Activated naive CD4-positive, alpha-beta T cell treated with anti-CD3 and anti-CD28 coated beads for 36 hours (primary cell): ENCODE measurements at places on chromosomes 16 and 17.

- no peak for DNase-seq
Measured at GRCh38 chr17:73323409-73324159, 11.8 kb upstream of the CDC42EP4 start.

- no peak for DNase-seq
Measured at GRCh38 chr16:28880589-28880915, 2.3 kb downstream of the ATP2A1 start.

GRCh38 chr17:8119581-8120519 is 1.5 kb upstream of the ALOXE3 start:
- peak; percentile 97 for DNase-seq

DNA sequence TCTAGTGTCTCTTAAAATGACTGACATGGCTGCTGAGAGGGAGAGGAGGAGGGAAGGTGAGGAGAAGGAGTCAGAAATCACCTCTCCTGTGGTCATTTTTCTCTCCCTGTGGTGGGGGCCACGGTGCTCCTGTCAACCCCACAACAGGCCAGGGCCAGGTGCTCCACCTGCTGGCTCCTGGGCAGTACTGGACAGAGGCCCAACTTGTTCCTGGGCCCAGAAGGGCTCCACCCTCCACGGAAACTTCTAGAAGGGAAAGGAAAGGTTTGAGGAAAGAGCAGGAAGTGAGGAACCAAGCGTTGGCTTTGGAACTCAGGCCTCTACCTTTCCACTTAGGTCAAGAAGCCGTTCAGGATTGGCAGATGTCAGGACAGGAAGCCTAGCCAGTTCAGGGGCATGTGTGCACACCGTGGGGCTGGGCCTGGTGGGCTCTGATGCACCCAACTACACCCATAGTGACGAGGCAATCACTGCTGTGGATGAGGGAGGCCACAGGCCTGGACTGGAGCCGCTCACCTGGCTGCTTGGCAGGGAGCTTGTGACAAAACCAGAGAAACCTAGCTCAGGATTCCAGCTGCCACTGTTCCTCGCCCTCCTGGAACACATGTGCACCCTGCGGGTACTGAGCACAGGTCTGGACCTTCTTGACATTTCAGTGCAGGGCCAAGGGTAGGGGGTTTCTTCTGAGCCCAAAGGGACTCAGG is 36.1 kb downstream of the WNT3 start:
- peak; percentile 38 for DNase-seq

DNA sequence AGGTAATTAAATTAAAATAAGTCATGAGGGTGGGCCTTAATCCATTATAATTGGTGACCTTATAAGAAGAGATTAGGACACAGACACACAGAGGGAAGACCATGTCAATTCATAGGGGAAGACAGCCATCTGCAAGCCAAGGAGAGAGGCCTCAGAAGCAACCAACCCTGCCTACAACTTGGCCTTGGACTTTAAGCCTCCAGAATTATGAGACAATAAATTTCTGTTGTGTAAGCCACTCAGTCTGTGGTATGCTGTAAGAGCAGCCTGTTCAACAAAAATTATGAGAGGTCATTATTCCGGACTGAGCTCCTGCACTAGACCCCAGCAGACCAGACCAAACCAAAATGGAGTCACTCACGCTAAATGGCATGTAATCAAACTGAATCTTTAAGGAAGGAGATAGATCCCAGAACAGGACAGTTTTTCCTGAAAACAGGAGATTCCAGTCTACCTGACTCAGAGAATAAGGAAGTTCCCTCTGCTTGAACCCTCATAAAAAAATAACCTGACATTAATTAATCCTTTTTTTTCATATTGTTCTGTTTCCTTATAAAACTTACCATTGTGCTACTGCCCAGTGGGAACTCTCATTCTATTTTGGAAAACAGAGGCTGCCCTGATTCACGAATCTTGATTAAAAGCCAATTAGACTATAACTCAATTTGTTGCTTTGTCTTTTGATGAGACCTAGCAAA is 74.3 kb downstream of the DNAH3 start:
- no peak for DNase-seq

DNA sequence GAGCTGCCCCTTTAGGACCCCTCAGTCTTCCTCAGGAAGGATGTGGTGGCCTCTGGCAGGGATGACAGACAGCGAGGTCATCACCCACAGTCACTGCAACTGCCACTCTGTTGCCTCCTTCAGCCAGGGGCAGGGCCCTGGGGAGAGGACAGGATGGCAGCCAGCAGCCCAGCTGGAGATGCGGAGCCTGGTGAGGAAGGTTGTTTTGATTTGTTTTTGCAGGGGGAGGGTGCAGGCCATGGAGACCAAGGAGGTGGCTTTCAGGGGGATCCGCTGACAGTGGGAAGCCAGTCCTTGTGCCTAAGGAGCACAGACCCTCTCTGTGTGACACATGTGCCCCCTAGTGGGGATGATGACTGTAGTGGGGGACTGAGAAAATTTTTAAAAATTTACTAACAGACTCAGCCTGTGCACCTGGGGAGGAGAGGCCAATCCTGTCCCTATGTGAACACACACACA is 7.4 kb downstream of the PRCD start:
- DNase-seq = peak; percentile 66

DNA sequence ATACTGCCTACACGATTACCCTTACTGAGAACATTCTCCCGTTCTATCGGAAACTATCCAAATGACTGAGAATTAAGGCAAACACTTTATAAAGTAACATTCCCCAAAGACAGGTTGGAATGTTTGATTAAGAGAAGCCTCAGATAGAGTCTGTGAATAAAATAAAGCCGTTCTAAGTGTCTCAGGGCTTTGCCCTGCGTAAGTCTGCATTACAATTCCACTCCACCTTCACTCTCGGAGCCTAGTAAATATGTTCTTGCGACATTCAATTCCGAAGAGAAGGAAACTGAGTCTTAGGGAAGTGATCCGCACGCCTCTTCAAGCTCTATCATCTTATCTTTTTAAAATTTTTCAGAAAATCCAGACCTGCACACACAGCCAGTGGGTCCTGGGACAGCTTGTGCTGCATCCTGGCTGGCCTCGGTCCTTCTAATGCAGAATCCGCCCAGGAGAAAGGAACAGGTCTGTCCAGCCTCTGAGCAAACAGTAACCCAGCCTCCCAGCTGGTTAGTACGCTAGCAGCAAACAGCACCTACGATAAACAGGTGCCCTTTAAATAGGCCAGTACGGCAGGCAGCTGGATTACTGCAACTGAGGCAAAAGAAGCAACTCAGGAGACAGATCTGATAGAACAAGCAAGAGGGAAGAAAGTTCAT is 254.1 kb upstream of the IRX3 start:
- DNase-seq = no peak

DNA sequence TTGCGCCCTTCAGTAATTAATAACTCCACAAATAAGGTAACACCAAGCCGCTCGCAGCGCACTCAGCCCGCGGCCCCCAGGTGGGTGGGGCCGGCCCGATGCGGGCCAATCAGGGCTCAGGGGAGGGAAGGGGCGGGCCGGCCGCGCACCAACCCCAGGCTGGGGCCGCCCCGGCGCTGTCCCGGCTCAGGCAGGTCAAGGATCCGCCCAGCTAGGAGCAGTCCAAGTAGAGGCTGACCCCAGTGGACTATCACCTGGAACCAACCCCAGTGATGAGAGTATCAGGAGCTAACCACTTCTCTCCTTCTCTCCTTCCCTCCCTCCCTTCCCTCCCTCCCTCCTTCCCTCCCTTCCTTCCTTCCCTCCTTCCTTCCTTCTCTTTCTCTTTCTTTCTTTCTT is 110.8 kb downstream of the C16orf78 start:
- no peak for DNase-seq

GRCh38 chr17:19539040-19539399 is 5.4 kb downstream of the SLC47A1 start:
- DNase-seq = no peak

DNA sequence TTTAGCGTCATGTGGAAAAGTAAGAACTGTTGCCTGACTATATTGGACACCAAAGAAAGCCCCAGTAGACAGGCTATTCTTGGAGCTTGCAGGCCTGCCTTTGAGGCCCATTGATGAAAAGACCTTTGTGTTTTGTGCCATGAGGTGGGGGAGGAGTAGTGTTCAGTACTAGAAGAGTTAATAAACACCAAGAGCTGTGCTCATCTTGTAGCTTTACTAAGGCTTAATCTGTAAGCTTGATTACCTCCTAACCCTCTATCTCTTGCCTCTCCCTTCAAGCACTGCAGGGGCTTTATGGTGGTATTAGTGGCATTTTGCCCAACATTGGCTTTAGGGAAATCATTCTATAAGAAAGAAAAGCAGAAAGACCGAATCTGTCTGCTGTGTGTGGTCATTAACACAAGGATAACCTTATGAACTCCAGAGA is 220.2 kb upstream of the TBX2 start:
- DNase-seq = no peak

DNA sequence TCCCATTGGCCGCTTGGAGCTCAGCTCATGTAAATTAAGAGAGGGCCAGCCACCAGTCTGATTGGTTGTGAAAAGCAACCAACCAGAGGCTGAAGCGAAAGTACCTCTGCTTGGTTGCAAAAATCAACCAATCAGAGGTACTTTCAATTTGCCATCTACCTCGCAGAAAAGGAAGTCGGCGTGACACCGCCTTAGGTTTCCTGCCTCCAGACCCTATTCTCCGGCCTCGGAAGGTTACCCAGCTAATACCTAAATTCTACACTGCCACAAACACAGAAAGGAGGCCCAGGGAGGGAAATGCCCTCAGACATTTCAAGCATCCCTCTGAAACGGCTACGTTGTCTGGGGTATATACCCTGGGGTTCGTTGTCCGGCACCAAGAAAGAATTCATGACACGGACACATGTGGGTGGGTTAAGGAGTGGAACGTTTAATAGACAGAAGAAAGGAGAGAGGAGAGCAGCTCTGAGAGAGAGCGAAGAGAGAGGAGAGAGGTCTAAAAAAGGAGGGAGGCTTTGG is 481.3 kb downstream of the TMEM114 start:
- no peak for DNase-seq

- no peak for DNase-seq
Measured at GRCh38 chr17:50917418-50917743, 51.2 kb upstream of the TOB1 start.

DNA sequence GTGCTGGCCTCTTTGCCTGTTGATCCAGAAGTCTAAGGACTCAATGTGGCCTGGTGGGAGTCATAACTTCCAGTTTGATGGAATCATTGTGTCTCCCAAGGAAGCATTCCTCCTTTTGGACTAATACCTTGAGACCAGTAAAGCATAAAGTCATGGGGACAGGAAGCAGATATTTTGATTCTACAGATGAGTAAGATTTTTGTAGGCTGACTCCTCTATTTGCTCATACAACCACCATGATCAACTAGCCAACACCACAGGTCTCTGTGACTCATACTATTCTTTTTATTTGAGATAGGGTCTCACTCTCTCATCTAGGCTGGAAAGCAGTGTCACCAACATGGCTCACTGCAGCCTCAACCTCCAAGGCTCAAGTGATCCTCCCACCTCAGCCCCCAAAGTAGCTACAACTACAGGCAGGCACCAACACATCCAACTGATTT is 6.2 kb downstream of the MT2A start:
- DNase-seq = peak; percentile 58

GRCh38 chr17:29089601-29090044 is 46.7 kb downstream of the PIPOX start:
- DNase-seq = no peak

DNA sequence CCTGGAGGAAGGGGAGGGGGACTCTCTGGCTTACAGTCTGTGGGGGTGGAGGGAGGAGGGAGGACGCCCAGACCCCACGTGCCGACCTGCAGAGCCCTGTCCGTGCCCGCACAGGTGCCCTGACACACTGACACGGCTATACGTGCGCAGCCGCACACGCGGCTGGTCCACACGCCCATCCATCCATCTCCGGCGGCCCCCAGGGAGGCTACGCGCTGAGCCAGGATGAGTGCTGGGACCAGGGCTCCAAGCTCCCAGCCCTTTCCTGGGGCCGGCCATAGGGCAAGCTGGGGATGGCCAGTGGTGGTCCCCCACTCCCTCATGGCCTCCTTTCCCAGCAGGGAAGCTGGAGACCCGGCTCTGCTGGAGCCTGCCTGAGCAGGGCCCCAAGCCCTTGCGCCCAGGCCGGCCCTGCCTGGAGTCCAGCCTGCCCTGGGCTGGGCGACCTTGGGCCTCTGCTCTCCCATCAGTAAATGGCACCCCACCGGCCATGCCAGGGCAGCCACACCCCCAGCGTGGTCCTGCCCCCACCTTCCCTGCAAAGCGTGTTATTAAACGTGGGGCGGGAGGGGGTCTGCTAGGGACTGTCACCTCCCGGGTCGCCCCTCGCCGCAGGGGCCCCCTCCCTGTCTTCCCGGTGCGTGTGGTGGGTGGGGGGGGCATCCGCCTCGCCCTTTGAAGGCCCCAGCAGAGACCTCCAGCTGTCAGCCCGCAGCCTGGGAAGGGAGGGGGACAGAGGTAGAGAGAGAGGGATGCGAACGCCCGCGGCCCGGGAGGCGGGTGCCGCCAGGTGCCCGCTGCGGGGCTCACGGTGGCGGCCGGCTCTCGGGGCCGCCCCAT is 863 bp downstream of the CASKIN1 start:
- no peak for DNase-seq

DNA sequence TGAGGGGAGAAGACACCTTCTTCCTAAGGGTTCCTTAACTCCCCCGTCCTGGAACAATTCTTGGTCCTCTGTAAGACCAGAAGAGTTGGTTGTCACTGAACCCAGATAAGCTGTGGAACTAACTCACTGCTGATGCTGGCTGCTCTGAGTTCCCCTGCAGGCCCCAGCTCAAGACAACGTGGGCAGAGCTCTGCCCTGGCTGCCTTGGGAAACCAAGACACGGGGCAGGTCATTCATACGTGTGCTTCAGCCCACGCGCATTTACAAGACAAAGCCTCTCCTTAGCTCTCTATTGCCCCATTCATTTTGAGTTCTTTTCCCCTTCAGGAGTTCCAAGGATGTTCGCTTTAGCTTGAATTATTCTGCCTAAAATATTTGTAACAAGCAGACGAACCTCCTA is 3.4 kb upstream of the NAT9 start:
- no peak for DNase-seq

DNA sequence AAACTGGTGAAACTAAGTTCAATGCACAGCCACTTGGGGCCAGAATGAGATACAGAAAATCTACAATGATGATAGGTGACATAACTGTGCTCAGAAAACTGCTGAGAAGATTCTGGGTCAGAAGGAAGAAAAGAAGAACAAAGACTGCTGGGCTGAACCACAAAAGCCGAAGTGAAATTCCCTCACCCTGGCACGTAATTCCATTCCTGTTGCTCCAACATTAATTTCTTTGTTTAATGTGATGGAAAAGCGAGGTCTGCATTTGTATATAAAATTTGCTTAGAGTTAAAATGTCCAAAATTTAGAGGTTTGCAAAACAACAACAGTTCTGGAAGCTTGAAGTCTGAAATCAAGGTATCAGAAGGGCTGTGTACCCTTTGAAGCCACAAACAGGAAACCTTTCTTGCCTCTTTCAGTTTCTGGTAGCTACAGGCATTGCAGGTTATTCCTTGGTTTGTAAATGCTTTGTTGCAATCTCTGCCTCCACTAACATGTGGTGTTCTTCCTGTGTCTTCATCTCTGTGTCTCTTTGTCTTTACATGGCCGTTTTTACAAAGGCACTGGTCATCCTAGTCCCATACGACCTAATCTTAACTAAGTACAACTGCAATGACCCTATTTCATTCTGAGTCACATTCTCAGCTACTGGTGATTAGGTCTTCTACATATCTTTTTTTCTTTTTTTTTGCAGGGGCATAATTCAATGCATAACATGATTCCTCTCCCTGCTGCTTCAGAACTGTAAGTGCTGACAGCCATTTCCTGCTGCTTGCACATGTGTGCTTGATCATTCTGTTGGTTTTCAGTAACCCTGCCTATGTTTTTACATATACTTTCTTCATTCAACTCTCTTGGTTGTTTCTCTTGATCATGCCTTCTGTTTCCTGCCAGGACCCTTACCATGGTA is 603.0 kb upstream of the CDH8 start:
- no peak for DNase-seq
